Natural killer cell treated with Interleukin-12 subunit alpha and Interleukin-12 subunit beta and Interleukin-15 and Interleukin-18, amount 100 ng/mL, for 72 hours (primary cell): ENCODE measurements at places on chromosomes 13 and 19. TPM values are rescaled to one million over a fixed set of nuclear protein-coding genes. Genes with fewer than 3 reads are reported as not detected.
A peak's percentile ranks its signal among the peaks of the same experiment; 100 is the strongest.

GARIN5B gene
- total RNA-seq = not detected

STARD13 gene
- not detected for total RNA-seq

PTPRH gene
- not detected for total RNA-seq

LGALS4 gene
- 1.7 TPM for total RNA-seq

DNA sequence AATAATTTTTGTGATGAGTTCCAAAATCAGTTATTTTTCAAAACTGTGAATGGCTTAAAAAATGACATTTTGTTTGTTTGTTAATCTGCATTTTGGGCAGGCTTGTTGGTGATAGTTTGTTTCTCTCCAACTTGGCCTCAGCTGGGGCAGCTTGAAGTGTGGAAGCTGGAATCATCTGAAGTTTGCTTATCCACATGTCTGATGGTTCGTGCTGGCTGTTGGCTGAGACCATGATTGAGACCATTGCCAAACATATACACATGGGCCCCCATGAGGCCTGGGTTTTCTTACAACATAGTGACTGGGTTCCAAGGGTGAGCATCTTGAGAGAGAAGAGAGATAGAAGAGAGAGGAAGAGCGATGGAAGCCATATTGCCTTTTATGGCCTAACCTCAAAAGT lies 201.2 kb downstream of the NDFIP2 start:
- no peak overlapping the region for H3K27ac ChIP-seq
- H3K36me3 ChIP-seq = no peaks in the 10 kb centered on the region
- no peak overlapping the region for H3K4me3 ChIP-seq
- H3K4me1 ChIP-seq = no peaks in the 10 kb centered on the region
- no peak for DNase-seq

DNA sequence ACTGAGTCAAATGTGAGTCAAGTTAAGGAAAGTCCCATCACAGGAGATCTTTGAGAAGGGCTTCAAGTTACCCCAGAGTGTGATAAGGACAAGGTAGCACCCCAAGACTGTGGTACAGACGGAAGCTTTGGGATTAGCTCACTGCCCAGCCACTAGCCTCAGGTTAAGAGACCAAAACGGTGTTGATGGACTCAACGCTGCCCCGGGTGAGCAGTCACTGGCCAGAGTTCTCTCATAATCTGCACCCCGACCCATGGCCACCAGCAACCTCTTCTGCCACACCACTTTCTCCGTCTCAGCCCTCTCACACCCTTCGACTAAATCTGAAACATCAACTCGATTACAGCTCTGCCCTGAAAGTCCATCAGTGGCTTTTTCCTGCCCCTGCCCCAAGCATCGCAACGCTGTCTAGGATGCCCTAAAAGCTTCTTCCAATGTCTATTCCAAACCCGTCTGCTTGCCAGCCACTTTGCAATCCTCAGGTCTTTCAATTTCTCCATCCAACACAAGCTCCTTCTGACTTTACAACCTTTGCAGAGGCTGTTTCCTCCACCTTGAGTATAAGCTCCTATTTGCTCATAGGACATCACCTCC lies 5.6 kb downstream of the HNRNPL start:
- H3K4me3 ChIP-seq = peak overlapping the region; percentile 72
- no peaks in the 10 kb centered on the region for H3K27me3 ChIP-seq
- peaks cover 44% of the 10 kb centered on the region for H3K36me3 ChIP-seq
- peaks cover 71% of the 10 kb centered on the region for H3K4me1 ChIP-seq
- peak overlapping the region; percentile 98 for H3K27ac ChIP-seq
- no peak for DNase-seq
